Karpas-422 (cell line): ENCODE measurements at places on chromosomes 6 and 20. TPM values are rescaled to one million over a fixed set of nuclear protein-coding genes. Genes with fewer than 3 reads are reported as not detected.

Gene C6orf141
- total RNA-seq = not detected in 2 replicates

Gene BHLHE23
- not detected in 2 replicates for total RNA-seq

Gene PRDM13
- not detected in 2 replicates for total RNA-seq

Gene VGLL2
- not detected in 2 replicates for total RNA-seq

Gene C2
- total RNA-seq = not detected in 2 replicates

Gene ECT2L
- total RNA-seq = not detected in 2 replicates

Gene PPP1R10
- total RNA-seq = 64.3 and 170 TPM in 2 replicates

Gene PTGIS
- not detected in 2 replicates for total RNA-seq

Gene CRISP3
- not detected in 2 replicates for total RNA-seq

Gene FRS3
- total RNA-seq = 4.8 and 9.5 TPM in 2 replicates

- DNase-seq = no peak
- H3K4me3 ChIP-seq = peak overlapping the region; percentile 35; the same call in 1 of the 2 replicates
- no peak overlapping the region for H3K27ac ChIP-seq
- no peaks in the 10 kb centered on the region for H3K27me3 ChIP-seq
Measured at GRCh38 chr6:52597738-52598122, 20.9 kb upstream of the TRAM2 start.

DNA sequence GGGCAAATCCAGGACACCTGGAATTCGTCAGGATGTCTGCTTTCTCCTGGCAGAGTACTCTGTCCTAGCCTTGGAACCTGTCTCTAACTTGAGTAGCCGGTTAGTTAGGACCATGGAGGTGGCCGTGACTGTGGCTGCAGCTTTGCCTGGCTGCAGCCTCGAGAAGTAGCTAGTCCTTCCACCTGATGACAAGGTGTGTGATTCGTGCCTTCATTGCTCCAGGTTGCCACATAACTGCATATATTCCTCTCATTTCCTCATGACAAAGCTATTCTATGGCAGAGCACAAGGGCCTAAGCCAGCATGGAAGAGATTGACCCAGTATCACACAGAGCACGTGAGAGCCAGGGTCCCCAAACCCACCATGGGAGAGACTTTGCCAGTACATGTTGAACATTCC lies 39.8 kb upstream of the KIF25 start:
- H3K4me3 ChIP-seq = no peak overlapping the region
- no peak for DNase-seq
- H3K27ac ChIP-seq = no peak overlapping the region
- H3K27me3 ChIP-seq = no peaks in the 10 kb centered on the region
- no peaks in the 10 kb centered on the region for H3K4me1 ChIP-seq

GRCh38 chr20:51484831-51485230 lies 57.7 kb downstream of the NFATC2 start:
- H3K27me3 ChIP-seq = no peaks in the 10 kb centered on the region
- H3K36me3 ChIP-seq = peaks cover 47% of the 10 kb centered on the region
- peak overlapping the region; percentile 4; the same call in 1 of the 2 replicates for H3K27ac ChIP-seq
- H3K4me1 ChIP-seq = peaks cover 34% of the 10 kb centered on the region
- no peak for DNase-seq
- no peak overlapping the region for H3K4me3 ChIP-seq

GRCh38 chr20:49560186-49560585 lies 7.8 kb downstream of the PTGIS start:
- H3K27ac ChIP-seq = no peak overlapping the region
- H3K27me3 ChIP-seq = no peaks in the 10 kb centered on the region
- DNase-seq = no peak
- no peaks in the 10 kb centered on the region for H3K4me1 ChIP-seq
- H3K4me3 ChIP-seq = no peak overlapping the region

GRCh38 chr6:16332175-16332542 lies 93.8 kb downstream of the GMPR start:
- H3K27ac ChIP-seq = peak overlapping the region; percentile 47
- H3K4me3 ChIP-seq = peak overlapping the region; percentile 44
- peak; percentile 94 for DNase-seq

DNA sequence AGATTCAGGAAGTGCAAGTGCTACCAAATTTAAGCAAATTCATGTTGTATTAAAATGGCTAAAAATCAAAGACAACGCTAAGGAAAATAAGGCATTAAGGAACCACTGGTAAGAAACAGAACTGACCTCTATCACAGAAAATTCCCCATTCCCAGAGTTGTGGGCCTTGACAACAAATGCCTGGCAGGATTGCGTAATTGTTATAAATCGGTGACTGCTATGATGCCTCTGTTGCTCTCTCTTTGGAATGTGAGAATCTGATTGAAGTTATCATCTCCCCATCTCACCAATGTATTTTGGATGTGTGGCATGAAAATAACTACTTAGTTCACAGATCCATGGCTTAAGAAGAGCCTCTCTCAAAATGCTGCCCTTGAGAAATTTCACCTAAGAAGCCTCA lies 257.3 kb downstream of the OGFRL1 start:
- H3K27me3 ChIP-seq = no peaks in the 10 kb centered on the region
- DNase-seq = no peak
- H3K4me3 ChIP-seq = no peak overlapping the region
- no peaks in the 10 kb centered on the region for H3K4me1 ChIP-seq

GRCh38 chr6:11072101-11072500 lies 21.5 kb upstream of the SMIM13 start:
- H3K27me3 ChIP-seq = no peaks in the 10 kb centered on the region
- no peak overlapping the region for H3K27ac ChIP-seq
- no peaks in the 10 kb centered on the region for H3K36me3 ChIP-seq
- no peaks in the 10 kb centered on the region for H3K4me1 ChIP-seq
- DNase-seq = no peak
- no peak overlapping the region for H3K4me3 ChIP-seq

DNA sequence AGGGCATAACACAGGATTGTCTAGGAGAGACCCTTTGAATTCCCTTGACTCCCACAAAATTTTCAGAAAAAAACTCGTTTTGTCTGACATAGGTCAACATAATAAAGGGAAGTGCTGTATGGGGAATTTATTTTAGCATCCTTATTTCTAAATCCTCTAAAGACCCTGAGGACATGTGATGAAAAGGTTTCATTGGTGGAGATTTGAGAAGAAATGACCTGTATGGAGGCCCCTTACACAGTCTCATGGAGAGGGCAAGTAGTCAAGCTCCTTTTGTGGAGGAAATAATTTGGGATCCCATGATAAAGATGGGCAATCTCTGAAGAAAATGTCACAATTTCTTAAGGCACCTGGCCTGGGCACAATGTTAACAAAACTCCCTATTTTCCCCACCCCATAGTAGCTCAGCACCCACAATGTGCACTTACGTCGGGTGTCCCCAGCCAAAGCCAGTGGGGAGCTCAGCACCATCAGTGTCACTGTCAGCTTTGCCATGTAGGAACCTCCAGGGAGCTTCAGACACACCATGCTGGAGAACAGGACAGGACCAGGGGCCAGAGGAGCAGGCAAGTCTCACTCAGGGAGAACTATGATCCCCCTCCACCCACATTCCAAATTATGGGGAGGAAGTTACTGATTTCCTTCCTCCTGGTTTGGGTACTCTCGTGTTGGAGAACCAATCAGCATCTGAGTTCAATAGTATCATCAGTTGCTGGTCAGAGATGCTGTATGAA lies at the start of gene HLA-DRB5:
Gene HLA-DRB5, minus strand, starts transcription at position 591 of the 734 bp plus-strand sequence. Its CDS starts 63 bp downstream, at position 528.
- 0 out of 2 replicates have a peak, but pooled peaks cover 4% of the 10 kb centered on the region for H3K36me3 ChIP-seq
- peak within 1 kb of the TSS; percentile 68 for H3K4me3 ChIP-seq
- H3K27me3 ChIP-seq = no peaks in the 10 kb centered on the region
- H3K4me1 ChIP-seq = peaks cover 48% of the 10 kb centered on the region
- peak; percentile 89 for DNase-seq
- peak within 1 kb of the TSS; percentile 67 for H3K27ac ChIP-seq

DNA sequence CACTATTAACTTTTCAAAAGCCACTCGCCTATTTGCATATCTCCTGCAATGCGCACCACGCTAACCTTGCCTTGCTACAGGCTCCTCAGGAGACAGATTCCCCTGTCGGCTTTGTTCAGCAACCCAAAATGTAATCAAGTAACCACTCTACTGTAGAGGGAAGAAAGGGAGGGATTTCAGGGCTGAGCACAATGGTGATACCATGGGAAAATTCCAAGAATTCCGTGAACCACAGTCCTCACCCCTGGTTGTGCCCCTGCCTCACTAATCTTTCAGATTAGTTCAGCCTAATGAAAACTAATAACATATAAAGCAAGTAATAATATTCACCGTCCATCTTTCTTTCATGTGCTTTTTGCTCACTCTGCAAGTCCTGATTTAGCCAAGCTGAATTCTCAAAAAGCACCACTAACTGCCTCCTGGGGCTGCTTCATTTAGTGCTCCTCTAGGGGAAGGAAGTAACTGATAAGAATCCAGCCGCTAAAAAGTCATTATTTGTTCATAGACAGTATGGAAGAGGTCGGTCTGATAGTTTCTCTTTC lies 6.6 kb downstream of the CITED2 start:
- H3K27me3 ChIP-seq = no peaks in the 10 kb centered on the region
- no peak overlapping the region for H3K27ac ChIP-seq
- no peak overlapping the region for H3K4me3 ChIP-seq
- peaks cover 66% of the 10 kb centered on the region for H3K4me1 ChIP-seq
- H3K36me3 ChIP-seq = peaks cover 12% of the 10 kb centered on the region
- peak; percentile 60 for DNase-seq

DNA sequence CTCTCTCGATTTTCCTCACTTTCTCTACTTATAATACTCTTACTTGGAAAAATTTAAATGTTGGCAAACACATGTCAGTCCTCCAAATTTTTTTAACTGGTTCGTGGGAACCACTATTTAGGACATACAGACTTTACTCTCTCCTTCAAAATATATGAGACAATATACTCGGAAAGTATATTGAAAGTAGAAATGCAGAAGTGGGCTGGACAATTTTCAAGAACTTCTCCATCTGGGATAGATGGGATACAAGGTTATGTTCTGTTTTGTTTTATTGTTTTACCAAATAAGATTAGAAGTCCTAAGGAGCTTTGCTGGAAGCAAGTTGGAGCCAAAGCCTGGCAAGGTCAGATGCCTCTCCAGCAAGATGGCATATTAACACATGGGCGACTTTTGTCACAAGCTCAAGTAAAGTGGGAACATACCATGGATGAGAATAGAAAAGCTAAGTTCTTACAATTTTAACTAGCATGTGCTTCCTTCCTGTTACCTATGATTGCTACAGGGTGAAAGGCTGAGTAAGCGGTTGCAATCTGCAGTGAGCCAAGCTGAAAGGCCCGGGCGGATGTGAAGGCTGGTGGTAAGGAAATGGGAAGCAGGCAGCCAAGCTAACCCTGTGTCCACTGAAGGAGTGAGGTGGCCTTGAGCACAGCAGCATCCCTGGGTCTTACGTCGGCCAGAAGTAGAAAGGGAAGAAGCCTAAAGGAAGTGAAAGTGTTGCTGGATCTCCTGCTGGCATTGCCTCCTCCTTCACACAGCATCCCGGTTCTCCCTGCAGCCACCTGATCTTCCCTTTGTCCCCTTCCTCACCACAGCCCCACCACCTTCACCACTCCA lies 7.1 kb downstream of the MAP3K5 start:
- peaks cover 29% of the 10 kb centered on the region for H3K4me1 ChIP-seq
- H3K36me3 ChIP-seq = no peaks in the 10 kb centered on the region
- H3K27ac ChIP-seq = no peak overlapping the region
- DNase-seq = peak; percentile 62

GRCh38 chr6:165737396-165737795 lies 74.4 kb upstream of the PDE10A start:
- DNase-seq = no peak
- no peaks in the 10 kb centered on the region for H3K27me3 ChIP-seq
- H3K36me3 ChIP-seq = no peaks in the 10 kb centered on the region
- H3K27ac ChIP-seq = no peak overlapping the region
- no peaks in the 10 kb centered on the region for H3K4me1 ChIP-seq

DNA sequence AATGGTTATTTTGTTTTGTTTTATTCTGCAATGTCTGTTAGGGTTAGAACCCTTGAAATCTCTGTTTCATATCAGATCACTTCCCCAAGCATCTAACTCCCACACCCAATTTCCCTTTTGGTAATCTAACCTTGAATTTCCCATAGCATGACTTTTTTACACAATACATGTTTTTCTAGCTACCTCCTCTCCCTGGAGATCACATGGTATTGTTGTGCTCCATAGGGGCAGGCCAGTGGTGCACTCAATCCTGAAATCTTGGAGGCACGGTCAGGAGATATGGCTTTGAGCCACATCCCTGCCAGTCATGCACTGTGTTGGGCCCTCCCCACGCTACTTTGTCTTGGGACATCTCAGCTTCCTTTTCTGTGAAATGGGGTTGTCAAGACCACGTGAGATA lies 36.7 kb upstream of the NNAT start:
- no peak for DNase-seq
- no peak overlapping the region for H3K4me3 ChIP-seq
- no peaks in the 10 kb centered on the region for H3K36me3 ChIP-seq
- H3K4me1 ChIP-seq = peaks cover 70% of the 10 kb centered on the region
- H3K27me3 ChIP-seq = no peaks in the 10 kb centered on the region
- H3K27ac ChIP-seq = peak overlapping the region; percentile 89

GRCh38 chr6:136471372-136471771 lies 78.8 kb downstream of the MAP7 start:
- no peaks in the 10 kb centered on the region for H3K27me3 ChIP-seq
- H3K4me3 ChIP-seq = no peak overlapping the region
- H3K4me1 ChIP-seq = no peaks in the 10 kb centered on the region
- H3K36me3 ChIP-seq = no peaks in the 10 kb centered on the region

- no peaks in the 10 kb centered on the region for H3K4me1 ChIP-seq
- no peak overlapping the region for H3K4me3 ChIP-seq
- no peaks in the 10 kb centered on the region for H3K27me3 ChIP-seq
- no peak overlapping the region for H3K27ac ChIP-seq
- DNase-seq = no peak
Measured at GRCh38 chr6:121437851-121438651, 2.6 kb downstream of the GJA1 start.

DNA sequence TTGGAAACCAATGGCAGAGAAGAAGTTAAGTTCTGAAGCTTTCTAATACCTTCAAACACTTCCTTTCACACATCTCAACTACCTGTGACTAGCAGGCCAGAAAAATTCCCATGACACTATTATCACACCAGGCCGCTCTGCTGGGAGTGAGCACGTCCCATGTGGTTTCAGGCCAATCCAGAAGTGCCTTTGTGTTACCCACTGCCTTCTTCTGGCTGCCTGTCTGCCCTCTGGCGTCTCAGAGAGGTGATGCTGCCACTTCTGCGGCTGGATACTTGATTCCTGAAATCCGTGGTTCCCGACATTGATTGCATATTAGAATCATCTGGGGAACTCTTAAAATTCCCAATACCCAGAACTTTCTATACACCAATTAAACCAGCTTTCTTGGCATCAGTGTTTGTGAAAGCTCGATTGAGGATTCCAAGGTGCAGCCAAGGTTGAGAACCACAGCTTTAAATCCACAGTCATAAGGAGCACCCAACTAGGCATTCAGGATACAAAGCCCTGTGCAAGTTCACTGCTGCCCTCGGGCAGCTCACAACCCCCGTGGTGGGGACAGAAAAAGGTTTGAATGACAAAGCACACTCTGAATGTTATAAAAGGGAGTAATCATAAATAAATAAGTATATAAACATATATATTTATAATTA lies 65.6 kb downstream of the STMND1 start:
- no peak overlapping the region for H3K4me3 ChIP-seq
- DNase-seq = no peak
- no peaks in the 10 kb centered on the region for H3K4me1 ChIP-seq
- H3K36me3 ChIP-seq = no peaks in the 10 kb centered on the region

- H3K27ac ChIP-seq = no peak overlapping the region
- no peak for DNase-seq
- H3K4me3 ChIP-seq = no peak overlapping the region
- H3K4me1 ChIP-seq = peaks cover 8% of the 10 kb centered on the region
- no peaks in the 10 kb centered on the region for H3K27me3 ChIP-seq
- no peaks in the 10 kb centered on the region for H3K36me3 ChIP-seq
Measured at GRCh38 chr6:3794092-3794491, 42.6 kb upstream of the PXDC1 start.

- H3K27me3 ChIP-seq = no peaks in the 10 kb centered on the region
- no peak for DNase-seq
- no peak overlapping the region for H3K27ac ChIP-seq
- no peak overlapping the region for H3K4me3 ChIP-seq
- H3K36me3 ChIP-seq = no peaks in the 10 kb centered on the region
Measured at GRCh38 chr6:95318137-95318536, 259.2 kb upstream of the MANEA start.
